ENCODE measurements at places on chromosomes 7 and 10.

- H3K27me3 ChIP-seq, result no peaks in the 10 kb centered on the region
- H3K36me3 ChIP-seq, result no peaks in the 10 kb centered on the region
- no peak overlapping the region for H3K27ac ChIP-seq
- H3K4me3 ChIP-seq, result no peak overlapping the region
Measured at GRCh38 chr10:28993861-28994260, 295.0 kb upstream of the LYZL1 start.

DNA sequence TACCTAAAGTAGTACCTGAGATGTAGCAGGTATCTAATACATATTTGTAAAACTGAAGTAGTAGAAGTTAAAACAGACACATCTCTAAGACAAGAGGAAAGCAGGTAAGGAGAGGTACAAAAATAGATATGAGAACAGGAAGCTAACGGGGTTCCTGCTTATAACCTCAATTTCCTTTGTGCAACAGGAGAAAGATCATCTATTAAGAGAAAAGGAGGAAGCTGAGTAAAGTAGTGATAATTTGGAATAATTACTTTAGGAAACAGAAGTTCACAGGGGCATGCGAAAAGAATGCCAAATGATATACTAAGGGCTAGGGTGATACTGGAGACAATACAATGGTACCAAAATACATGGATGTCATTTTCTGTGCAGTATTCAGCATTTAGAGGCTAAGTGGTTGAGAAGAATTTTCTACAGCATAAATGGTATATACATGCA lies 108.7 kb downstream of the NRBF2 start:
- H3K4me1 ChIP-seq, result peaks cover 50% of the 10 kb centered on the region
- no peaks in the 10 kb centered on the region for H3K27me3 ChIP-seq
- no peak overlapping the region for H3K4me3 ChIP-seq

- peaks cover 52% of the 10 kb centered on the region for H3K27me3 ChIP-seq
- H3K4me1 ChIP-seq, result no peaks in the 10 kb centered on the region
- no peak overlapping the region for H3K27ac ChIP-seq
- H3K36me3 ChIP-seq, result no peaks in the 10 kb centered on the region
- no peak for DNase-seq
Measured at GRCh38 chr10:98980353-98980752, 255.3 kb downstream of the HPSE2 start.

DNA sequence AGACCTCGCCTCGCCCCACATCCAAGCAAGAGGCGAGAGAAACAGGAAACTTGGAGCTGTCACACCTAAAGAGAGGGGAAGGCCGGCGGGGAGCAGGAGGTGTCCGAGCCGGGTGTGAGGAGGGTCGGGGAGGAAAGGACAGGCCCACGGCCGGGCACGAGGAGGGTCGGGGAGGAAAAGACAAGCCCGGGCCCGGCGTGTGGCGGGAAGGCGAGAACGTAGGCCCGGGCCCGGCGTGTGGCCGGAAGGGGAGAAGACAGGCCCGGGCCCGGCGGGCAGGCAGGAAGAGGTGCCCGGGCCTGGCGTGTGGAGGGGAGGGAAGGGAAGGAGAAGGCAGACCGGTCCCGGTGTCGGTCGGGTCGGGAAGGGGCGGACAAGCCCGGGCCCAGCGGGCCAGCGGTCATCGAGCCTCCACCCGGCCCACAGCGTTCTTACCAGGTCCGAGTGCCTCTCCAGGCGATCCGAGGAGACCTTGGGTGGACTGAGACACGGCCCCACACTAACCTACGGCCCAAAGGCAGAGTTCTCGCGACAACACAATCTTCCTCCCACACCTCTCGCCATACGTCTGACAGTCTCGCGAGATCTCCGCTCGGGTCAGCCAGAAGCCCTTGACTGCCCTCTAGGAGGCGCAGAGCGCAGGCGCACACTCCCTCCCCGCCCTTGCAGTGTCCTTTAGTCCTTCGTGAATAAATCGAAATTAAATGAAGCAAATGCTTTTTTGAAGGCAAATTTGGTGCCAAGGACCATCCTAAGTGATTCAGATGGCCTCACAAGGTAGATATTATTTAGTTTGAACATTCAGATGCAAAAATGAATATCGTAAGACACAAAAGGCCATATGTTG lies at the start of gene NCOA4:
NCOA4 (minus strand) TSS at position 533 of the 847 bp plus-strand sequence. CDS start 13,943 bp downstream, outside the sequence.
- H3K36me3 ChIP-seq, result peaks cover 7% of the 10 kb centered on the region
- peak within 1 kb of the TSS; percentile 99 for H3K27ac ChIP-seq
- no peaks in the 10 kb centered on the region for H3K27me3 ChIP-seq
- peak within 1 kb of the TSS; percentile 97 for H3K4me3 ChIP-seq
- DNase-seq, result peak; percentile 97
- peaks cover 23% of the 10 kb centered on the region for H3K4me1 ChIP-seq

GRCh38 chr7:102431617-102432298 lies 1.6 kb upstream of the ORAI2 start:
- H3K27me3 ChIP-seq, result no peaks in the 10 kb centered on the region
- peaks cover 12% of the 10 kb centered on the region for H3K4me1 ChIP-seq
- H3K27ac ChIP-seq, result no peak overlapping the region
- peaks cover 2% of the 10 kb centered on the region for H3K36me3 ChIP-seq
- H3K4me3 ChIP-seq, result no peak overlapping the region

- no peak overlapping the region for H3K27ac ChIP-seq
- DNase-seq, result peak; percentile 2
- H3K4me3 ChIP-seq, result no peak overlapping the region
- no peaks in the 10 kb centered on the region for H3K4me1 ChIP-seq
- no peaks in the 10 kb centered on the region for H3K36me3 ChIP-seq
Measured at GRCh38 chr10:70967591-70968587, 79.5 kb upstream of the PCBD1 start.

DNA sequence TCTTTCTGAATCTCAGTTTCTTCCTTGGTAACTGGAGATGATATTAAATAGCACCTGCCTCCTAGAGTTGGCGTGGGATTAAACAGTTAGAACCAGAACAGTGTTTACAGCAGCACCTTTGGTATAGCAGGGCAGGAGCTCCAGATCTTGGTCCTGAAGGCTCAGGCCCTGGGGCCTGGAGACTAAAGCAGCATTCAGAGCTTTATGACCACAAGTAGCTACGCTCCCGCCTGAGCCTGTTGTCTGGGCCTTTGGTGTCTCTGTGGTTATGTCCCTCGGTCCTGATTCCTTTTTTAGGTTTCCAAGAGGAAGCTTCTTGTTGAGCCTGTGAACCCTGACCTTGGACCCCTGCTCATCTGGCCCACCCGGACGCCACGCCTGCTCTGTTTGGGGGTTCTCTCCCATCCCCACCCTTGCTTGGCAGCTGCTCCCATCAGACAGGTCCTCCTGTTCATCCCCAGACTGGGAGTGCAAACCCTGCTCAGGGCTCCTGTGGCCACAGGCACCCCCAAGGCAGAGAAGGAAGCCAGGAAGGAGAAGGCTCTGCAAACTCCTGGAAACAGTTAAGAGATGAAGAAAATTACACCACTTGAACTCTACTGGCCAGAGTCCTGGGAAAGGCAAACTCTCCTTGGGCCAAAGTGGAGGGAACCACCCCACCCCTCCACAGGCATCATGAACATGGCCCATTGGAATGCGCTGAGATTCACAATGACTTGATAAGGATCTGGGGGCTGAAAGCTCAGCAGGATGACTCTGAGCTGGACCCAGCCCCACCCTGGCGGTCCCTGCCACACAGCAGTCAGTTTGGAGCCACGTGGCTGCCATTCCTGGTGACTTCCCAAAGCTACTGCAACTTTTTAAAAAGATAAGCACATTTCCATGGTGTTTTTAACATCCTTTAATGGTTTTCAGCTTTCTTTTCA lies 50.1 kb upstream of the TMEM72 start:
- no peak overlapping the region for H3K27ac ChIP-seq
- no peaks in the 10 kb centered on the region for H3K4me1 ChIP-seq
- peaks cover 5% of the 10 kb centered on the region for H3K27me3 ChIP-seq
- no peak overlapping the region for H3K4me3 ChIP-seq

DNA sequence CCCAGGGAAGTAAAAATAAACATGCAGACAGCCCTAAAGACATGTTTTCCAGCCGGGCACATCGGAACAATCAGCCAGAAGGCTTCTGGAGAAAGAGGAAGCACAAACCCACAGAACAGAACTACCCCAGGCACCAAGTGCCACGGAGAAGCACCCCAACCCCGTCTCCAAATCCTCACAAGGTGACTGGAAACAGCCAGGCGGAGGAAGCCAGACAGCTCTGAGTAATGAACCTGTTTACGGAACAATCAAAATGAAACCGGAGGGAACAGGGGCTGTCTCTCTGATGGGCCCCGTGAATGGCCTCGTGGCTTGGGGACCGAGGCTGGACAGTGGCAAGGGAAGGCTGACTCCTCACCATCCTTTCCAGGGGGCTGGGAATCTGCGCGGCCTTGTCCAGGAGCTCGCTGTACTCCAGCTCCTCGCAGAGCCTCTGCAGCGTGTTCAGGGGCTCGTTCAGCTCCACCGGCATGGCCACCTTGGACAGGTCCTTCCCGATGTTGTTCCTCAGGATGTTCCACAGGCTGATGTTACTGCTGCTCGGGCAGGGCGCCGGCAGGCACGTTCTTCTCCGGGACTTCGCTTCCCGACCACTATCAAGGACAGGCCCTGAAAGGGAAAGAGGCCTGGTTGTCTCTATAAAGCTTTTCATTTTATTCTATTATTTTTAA lies 77.0 kb upstream of the GSDME start:
- DNase-seq, result no peak
- no peak overlapping the region for H3K27ac ChIP-seq
- no peaks in the 10 kb centered on the region for H3K27me3 ChIP-seq
- H3K4me3 ChIP-seq, result no peak overlapping the region
- H3K36me3 ChIP-seq, result peaks cover 42% of the 10 kb centered on the region

- H3K36me3 ChIP-seq, result no peaks in the 10 kb centered on the region
- H3K27ac ChIP-seq, result no peak overlapping the region
- H3K4me1 ChIP-seq, result no peaks in the 10 kb centered on the region
- H3K4me3 ChIP-seq, result no peak overlapping the region
- peak; percentile 72 for DNase-seq
- H3K27me3 ChIP-seq, result no peaks in the 10 kb centered on the region
Measured at GRCh38 chr7:123871998-123872867, 27.3 kb downstream of the HYAL4 start.

GRCh38 chr7:99042957-99043356 lies 101.0 kb downstream of the SMURF1 start:
- H3K36me3 ChIP-seq, result peaks cover 99% of the 10 kb centered on the region
- DNase-seq, result no peak
- no peaks in the 10 kb centered on the region for H3K27me3 ChIP-seq
- no peak overlapping the region for H3K4me3 ChIP-seq
- H3K27ac ChIP-seq, result no peak overlapping the region
- H3K4me1 ChIP-seq, result no peaks in the 10 kb centered on the region

DNA sequence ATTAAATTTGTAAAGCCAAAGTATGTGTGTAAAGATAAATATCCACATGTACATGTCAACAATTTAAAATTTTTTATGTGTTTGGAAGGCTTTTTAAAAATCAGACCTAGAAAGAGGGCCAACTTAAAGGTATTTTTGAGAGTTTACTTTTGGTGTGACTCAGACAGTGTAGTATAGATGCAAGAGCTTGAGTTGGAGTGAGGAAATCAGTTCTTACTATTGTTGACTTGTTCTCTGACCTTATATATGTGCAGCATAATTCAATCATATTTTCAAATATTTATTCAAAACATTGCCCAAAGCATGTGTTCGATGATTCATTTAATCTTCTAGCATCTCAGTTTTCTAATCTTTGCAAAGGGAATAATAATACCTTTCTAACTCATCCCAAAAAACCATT lies 243.7 kb upstream of the PRKCQ start:
- peak; percentile 22 for DNase-seq
- no peak overlapping the region for H3K4me3 ChIP-seq
- no peaks in the 10 kb centered on the region for H3K27me3 ChIP-seq
- no peak overlapping the region for H3K27ac ChIP-seq
- peaks cover 10% of the 10 kb centered on the region for H3K4me1 ChIP-seq
- peaks cover 21% of the 10 kb centered on the region for H3K36me3 ChIP-seq

- peak overlapping the region; percentile 84 for H3K27ac ChIP-seq
- peaks cover 36% of the 10 kb centered on the region for H3K4me1 ChIP-seq
- peak overlapping the region; percentile 31 for H3K4me3 ChIP-seq
- peak; percentile 65 for DNase-seq
- H3K36me3 ChIP-seq, result peaks cover 1% of the 10 kb centered on the region
Measured at GRCh38 chr10:71339796-71340589, 20.9 kb downstream of the SLC29A3 start.

DNA sequence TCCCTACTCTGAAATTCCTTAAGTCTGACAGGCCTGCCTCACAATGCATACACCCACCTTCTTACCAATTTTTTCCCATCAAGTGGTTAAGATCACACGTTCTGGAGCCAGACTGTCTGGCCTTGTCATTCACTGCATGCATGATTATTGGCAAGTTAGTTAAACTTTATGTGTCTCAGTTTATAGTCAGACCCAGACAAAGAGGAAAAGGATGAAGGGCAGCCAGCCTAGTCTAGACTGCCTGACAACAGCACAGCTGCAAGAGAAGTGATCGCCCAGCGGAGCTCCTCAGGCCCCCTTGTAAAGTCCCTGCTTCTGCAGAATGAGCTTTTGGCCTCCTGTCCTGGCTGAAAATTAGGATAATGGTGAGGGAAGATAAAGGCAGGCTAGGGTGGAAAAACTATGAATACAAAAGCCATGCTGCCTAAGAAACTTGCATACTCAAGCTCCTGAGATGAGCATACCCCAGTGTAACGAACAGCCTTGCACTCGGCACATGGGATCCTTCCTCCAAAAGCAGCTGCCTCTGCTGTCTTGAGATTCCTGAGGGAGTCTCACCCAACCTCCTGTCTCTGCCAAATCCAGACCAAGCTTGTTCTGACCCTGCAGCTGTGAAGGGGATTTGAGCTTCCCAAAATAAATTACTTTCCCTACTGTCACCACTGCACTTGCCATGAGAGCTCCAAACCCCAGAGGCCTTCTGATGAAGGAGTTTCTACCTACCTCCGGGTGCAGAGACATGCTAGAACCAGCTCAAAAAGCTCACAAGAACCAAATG lies 26.7 kb upstream of the MRLN start:
- H3K36me3 ChIP-seq, result no peaks in the 10 kb centered on the region
- H3K4me1 ChIP-seq, result no peaks in the 10 kb centered on the region
- no peak overlapping the region for H3K4me3 ChIP-seq
- no peak overlapping the region for H3K27ac ChIP-seq
- no peaks in the 10 kb centered on the region for H3K27me3 ChIP-seq

GRCh38 chr10:132910901-132911785 lies 31.2 kb downstream of the CFAP46 start:
- no peaks in the 10 kb centered on the region for H3K36me3 ChIP-seq
- no peak for DNase-seq
- H3K4me3 ChIP-seq, result no peak overlapping the region
- no peaks in the 10 kb centered on the region for H3K27me3 ChIP-seq

DNA sequence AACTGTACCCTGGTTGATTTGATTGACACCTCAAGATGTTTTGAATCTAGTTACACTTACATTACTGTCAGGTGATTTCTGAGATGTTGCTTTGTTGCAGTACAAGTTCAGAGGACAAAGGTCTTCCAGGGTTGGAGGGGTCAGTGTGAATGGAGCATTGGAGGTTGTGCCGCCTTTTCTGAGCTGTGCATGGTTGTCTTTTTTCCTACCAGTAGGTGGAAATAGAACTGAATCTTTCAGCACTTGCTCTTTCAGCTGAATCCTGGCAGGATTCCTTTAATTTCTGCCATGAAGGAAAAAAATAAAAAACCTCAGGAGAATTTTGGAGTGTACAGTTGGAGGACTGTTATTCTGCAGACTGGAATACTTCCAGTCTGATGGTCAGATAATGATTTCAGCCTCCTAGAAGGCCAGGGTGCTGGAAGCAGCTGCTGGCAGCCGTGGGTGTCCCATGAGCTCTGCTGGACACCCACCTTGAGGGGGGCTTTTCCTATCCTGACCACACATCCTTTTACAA lies 82.7 kb downstream of the PLCE1 start:
- no peaks in the 10 kb centered on the region for H3K27me3 ChIP-seq
- H3K36me3 ChIP-seq, result no peaks in the 10 kb centered on the region
- no peaks in the 10 kb centered on the region for H3K4me1 ChIP-seq
- H3K27ac ChIP-seq, result no peak overlapping the region
- H3K4me3 ChIP-seq, result no peak overlapping the region

All from MCF 10A (cell line).